ENCODE measurements at places on chromosomes 4 and X.

DNA sequence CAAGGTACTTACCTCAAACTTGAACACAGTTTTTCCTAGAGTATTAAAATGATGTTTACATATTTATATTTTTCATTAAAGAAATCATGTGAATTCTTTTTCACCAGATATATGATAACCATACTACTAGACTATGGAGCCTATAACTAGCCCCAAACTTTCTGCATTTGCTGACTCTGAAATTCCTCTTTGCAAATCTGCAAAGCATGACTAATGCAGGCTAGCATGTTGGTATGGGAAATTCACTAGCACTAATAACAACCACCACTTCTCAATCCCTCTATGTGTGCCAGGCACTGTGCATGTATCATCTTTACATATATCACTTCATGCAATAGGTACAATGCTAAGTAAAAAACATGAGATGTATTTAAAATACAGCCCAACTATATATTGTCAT, 51.1 kb downstream of the SLC10A7 start:
- no peak for DNase-seq

DNA sequence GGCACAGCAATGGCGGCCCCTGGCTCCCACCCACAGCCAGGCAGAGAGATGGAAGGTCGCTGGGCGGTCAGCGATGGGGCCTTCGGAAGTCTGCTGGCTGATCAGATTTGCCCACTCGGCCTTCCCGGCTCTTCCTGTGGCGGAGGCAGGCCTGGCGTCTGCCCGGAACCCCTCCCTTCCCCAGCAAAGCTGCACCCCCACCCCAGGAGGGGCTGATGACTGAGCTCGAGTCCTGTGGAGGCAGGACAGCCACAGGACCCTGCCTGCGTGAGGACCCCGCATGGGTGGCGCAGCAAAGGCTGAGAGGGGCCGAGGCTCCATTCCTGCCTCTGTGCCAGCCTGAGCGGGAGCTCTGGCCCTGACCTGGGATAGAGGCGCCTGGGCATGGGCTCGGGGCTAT, 34.8 kb downstream of the TACC3 start:
- no peak for DNase-seq

- no peak for DNase-seq
Observed at GRCh38 chrX:12843061-12843667, 23.7 kb upstream of the TLR7 start.

- DNase-seq, result peak; percentile 38
Observed at GRCh38 chr4:52317981-52318380, 266.9 kb downstream of the SPATA18 start.

DNA sequence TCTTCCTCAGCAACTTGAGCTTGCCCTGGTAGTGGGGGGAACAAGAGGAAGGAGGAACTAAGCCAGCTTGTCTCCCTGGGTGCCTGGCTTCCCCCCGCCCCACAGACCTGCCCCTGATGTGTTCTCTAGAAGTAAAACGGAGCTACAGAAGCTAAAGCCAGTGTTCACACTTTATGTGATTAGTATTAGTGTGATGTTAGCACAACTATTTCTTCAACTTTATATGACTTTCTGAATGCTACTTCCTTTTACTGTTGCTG, 10.7 kb downstream of the RGS12 start:
- DNase-seq, result no peak

- DNase-seq, result no peak
Observed at GRCh38 chrX:136447968-136448367, 39.8 kb upstream of the BRS3 start.

DNA sequence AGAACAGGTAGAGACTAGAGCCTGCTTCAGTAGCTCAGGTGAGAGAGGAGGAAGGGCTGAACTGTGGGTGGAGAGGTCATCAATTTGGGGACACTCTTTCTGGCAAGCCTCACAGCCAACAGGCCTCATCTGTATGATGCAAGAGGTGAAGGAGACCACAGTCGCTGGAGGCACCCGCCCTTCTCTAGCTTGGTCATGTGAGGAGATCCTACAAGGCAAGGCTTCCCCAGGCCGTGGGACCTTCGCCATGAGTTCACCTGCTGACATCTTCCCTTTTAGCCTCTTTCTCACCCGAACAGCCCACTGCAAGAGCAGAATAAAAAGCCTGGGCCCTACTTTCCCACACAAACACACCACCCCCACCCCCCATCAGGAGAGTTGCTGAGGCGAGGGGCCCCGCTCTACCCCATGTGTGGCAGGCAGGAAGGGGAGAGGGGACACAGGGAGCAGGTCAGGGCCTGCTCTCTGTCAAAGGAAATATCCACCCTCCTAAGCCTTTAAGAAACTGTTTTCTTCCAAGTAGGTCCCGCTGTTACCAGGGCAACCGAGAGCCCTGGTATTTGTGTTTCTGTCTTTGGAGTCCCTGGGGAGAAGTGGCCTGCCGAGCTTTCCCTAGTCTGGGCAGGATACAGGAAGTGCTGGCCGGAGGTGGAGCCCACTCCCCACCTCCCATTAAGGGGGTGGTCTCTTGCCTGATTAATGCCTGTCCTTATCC, 8.1 kb downstream of the RTL5 start:
- DNase-seq, result peak; percentile 41

GRCh38 chr4:78767350-78767749, 8.8 kb upstream of the BMP2K start:
- DNase-seq, result no peak

DNA sequence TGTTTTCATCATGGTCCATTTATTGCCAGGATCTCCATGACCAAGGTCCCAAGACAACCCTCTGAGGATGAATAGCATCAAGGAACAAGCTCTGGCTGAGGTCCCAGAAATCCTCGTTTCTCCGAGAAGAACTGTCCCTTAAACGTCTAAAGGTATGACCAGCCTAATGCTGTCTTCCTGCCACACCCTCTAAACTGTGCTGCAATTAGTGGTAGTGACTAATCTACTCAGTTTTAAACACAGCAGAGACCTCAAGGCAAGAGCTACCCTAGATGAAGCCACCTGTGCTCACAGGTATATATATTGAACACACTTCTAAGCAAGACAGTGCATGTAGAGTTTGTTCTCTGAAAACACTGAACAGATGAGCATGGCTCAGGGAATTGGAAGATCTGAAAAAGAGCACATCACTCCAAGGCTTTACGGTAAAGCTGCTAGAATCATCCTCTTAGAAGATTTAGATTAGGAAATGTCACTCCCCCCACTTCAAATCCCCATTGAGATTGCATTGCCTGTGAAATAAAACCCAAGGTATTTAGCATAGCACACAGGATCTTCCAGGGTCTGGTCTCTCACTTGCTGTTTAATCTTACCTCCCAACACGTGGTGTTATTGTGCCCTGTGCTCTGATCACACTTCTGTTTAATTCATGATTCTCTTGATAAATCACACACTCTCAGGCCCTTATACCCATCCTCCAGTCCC, 173.9 kb upstream of the VCX3A start:
- no peak for DNase-seq

DNA sequence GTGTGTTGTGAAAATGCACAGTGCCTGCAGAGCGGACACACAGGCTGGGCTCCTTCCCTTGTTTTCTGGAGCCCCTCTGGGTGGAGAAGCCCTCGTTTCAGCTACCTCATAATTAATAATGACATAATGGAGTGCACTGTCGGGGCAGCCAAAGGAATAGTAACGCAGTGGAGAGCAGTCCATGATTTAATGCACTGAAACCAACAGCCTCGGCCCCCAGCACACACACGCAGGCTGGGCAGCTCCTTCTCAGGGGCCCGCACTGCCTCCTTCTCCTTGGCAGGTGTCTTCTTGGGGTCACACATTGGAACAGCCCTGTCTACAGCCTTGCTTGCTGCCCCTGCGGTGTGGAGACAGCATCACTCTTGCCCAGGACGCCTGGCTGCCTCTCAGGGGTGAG, 89.2 kb downstream of the DCTD start:
- DNase-seq, result no peak

- no peak for DNase-seq
Observed at GRCh38 chr4:24849756-24850155, 54.4 kb downstream of the SOD3 start.

DNA sequence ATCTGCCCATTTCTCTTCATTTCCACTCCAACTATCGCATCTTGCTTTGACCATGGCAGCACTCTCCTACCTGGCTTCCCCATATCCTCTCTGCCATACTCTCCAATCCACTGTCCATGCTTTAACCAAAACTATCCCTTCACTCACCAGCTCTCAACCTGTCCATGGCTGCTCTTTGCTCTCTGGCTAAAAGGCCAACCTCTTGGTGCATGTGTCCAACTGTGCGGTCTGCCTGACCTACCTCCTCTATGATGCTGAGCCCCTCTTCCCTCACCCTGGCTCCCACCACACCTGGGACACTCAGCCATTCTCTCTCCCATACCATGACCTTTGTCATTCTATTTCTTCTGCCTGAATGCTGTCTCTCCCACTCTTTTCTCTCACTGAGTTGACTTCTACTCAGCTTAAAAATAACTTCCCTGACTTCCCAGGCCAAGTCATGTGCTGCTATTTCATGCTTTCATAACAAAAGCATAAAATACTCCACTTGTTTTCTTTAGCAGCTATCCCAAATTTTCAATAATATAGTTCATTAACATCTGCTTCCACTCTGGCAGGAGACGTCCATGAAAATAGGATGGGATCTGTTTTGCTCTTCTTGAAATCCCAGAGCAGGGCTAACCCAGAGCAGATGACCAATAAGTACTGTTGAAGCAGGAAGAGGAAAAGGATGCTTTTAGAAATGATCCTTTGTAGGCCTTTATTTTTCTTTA, 29.8 kb upstream of the KLF3 start:
- no peak for DNase-seq

DNA sequence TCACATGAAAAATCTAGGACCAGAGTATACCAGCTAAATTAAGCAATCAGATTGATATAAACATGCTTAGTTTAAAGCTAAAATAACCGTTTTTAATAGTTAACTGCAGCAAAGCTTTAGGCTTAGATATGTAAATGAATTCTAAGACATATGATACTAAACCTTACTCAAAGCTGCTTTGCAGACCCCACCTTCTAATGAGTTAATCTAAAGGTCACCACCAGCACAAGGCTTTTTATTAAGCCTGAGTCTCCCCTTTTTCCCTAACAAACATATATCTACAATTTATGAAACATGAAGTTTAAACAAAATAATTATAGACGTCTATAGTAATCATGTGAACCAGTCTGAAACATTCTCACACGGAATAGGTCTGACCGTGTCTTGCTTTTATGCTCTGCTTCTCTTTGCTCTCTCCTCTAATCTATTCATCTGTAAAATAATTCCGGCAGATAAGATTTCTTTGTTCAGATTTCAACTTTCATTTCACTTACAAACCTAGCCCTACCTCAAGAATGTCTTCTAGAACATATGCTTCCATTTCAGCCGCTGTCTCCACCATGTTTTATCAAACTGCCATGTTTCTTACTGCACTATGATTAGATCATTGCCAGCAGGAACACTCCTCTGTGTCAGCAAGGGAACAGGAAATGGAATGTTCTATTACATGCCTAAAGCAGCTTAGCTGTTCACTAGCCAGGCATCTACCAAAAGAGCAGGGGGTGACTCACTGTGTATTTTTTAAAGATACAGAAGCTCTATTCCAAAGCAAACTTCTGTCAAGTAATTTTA, 35.9 kb downstream of the ANKRD17 start:
- peak; percentile 98 for DNase-seq

DNA sequence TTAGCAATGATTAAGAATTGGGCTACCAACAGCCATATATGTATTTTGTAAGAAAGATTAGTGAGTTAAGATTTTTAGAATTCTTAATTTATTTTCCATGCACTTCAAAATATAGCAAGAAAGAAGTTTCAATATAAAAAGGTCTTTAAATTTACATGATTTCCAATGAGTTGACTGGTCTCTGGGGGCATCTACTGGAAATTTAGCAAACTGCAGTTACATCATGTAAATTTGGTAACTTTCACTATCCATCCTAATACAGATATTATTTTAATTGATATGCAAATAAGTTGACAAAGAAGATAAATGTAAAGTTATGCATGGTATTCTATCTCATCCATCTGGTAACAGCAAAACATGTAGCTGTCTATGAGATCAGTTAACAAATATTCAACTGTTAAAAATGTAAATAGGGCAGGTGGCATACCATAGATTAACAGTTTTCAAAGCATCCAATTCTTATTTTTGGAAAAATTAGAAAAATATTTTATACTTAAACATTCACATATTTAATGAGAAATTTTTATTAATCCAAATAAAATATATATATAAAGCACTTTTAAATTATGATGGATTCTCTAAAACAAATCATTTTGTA, 29.1 kb downstream of the TTC29 start:
- peak; percentile 44 for DNase-seq

GRCh38 chrX:6849716-6850414, 297.6 kb upstream of the STS start:
- DNase-seq, result no peak

GRCh38 chrX:25599061-25599460, 539.1 kb upstream of the MAGEB18 start:
- no peak for DNase-seq

- DNase-seq, result peak; percentile 29
Observed at GRCh38 chrX:40877887-40878286, 142.5 kb upstream of the MED14 start.

- peak; percentile 20 for DNase-seq
Observed at GRCh38 chr4:108370291-108371141, 201.8 kb upstream of the LEF1 start.

GRCh38 chrX:110032534-110033147, 29.7 kb downstream of the TMEM164 start:
- DNase-seq, result no peak

GRCh38 chrX:5617666-5618065, 611.0 kb downstream of the NLGN4X start:
- DNase-seq, result no peak

GRCh38 chr4:184420881-184421416, 53.4 kb downstream of the IRF2 start:
- DNase-seq, result no peak

DNA sequence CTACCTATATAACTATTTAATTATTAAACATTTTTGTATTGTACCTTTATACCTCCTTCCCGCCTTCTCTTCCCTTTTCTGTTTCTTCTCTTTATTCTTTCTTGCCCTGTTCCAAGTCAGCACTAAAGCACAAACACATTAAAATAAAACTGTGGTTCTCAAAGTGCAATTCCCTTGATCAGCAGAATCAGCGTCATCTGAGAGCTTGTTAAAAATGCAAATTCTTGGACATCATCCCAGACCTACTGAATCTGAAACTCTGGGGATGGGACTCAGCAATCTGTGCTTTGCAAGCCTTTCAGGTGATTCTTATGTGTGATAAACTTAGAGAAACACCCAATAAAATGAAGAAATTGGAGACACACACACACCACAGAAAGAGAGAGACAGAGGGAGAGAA, 178.4 kb upstream of the BMP3 start:
- no peak for DNase-seq

DNA sequence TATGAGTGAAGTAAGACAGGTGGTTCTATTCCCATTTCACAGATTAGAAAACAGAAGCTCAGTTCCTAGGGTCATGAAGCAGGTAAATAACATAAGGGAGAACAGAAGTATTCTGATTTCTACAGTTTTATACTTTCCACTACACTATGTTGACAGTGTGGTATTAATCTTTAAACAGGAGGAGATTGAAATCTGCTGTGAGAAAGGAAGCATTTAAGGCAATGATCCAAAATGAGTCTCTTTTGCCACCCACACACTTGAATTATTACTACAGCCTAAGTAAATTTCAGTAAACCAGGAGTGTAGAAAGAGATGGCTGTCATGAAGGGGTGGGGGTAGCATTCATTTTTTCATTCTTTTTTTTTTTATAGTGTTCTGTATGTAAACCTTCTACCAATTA, 893.0 kb downstream of the C4orf33 start:
- peak; percentile 85 for DNase-seq

Data from renal cortical epithelial cell (primary cell).